ENCODE measurements at places on chromosomes 1 and 21.
A peak's percentile ranks its signal among the peaks of the same experiment; 100 is the strongest.

- no peak for DNase-seq
Observed at GRCh38 chr1:24673341-24673740, 30.2 kb downstream of the SRRM1 start.

GRCh38 chr1:234912548-234913277, 215.9 kb downstream of the TOMM20 start:
- DNase-seq = no peak

GRCh38 chr21:45292399-45293219, 4.9 kb upstream of the POFUT2 start:
- DNase-seq = peak; percentile 93

- DNase-seq = no peak
Observed at GRCh38 chr21:45142469-45143308, 68.3 kb downstream of the ADARB1 start.

GRCh38 chr21:37098751-37099150, 25.7 kb downstream of the TTC3 start:
- DNase-seq = no peak

GRCh38 chr21:45122432-45123132, 48.2 kb downstream of the ADARB1 start:
- DNase-seq = no peak

DNA sequence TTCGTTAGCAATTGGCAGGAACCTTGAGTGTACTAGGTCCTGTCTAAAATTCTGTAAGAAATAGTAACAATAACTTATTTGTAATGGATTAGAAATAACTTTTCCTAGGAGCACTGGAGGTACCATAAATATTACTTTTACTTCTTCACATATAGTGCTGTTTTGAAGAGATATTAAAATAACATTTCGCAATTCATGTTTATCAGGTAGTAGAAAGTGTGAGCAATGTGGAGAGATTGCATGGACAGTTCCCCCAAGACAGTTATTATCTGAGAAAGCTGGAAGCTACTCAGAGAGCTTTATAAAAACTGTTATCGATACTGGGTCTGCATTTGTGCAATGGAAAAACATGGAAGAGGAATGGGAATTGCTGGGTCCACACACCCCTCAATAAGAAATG, 128.5 kb upstream of the KIF26B start:
- DNase-seq = no peak

DNA sequence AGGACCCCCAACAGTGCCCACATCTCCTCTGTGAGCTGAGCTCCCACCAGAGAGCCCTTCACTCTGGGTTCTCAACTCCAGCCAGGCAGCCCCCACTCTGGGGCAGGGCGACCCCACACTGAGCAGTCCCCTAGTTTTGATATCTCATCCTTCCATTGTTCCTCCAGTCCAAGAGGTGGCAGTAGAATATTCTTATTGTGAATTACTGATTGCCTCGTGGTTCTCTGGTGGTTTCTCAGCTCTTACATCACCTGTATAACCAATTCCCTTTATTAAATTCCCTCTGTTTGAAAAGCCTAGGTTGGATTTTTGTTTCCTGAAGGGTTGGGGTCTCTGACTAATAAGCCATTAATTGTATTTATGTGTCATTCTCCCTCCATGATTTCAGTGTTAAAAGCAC, 407.5 kb downstream of the SETD4 start:
- no peak for DNase-seq

GRCh38 chr1:53956308-53957168, 10.4 kb downstream of the LRRC42 start:
- no peak for DNase-seq

- DNase-seq = no peak
Observed at GRCh38 chr1:41259221-41259620, 17.1 kb upstream of the SCMH1 start.

- DNase-seq = no peak
Observed at GRCh38 chr21:23452384-23453083, 2154.7 kb downstream of the MRPL39 start.

- DNase-seq = no peak
Observed at GRCh38 chr1:196486346-196486745, 121.9 kb downstream of the KCNT2 start.

- no peak for DNase-seq
Observed at GRCh38 chr1:226108935-226109828, 46.7 kb downstream of the H3-3A start.

DNA sequence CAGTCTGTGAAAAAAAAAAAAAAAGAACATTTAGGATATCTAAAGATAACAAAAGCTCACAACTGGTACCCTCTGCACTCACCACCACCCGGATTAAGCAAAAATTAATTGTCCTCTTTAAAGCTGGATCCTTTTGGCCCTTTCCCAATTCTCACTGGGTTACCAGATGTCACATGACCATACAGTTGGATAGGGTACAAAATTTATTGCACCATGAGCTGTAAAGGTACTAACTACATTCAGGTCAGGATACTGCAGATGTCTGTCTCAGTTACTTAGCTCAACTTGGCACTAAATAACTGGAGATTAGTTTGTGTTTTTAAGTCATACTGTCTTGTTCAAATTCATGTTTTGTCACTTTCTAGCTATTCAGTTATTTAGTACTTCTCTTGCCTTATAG, 96.3 kb downstream of the GPATCH2 start:
- DNase-seq = no peak

DNA sequence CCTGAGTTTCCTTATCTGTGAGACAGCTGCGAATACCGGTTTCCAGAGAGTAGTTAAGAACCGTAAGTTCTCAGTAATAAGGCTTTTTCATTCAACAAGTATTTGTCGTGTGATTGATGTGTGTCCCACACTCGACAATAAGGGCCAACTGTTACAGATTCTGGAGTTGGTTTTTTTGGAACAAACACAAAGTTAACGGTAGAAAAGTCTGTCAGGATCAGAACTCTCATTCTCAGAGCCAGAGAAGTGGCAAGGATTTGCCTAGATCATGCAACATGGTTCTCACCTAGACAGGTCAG, 837 bp downstream of the NUDC start:
- DNase-seq = no peak

DNA sequence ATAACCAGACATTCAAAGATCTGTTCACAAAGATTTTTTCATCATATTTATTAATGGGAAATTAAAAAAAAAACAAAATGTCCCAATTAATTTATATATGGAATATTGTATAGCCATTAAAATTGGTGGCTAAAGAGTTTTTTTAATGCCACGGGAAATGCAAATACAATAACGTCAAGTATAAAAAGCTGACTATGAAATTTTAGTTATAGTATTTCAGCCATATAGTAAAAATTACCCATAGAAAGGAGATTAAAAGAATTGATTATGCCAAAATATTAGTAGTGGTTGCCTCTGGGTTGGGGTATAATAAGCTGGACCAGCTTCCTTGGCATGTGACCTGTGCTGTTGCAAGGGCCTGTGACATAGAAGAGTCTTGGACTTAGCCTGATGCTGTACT, 78.8 kb downstream of the KCTD3 start:
- DNase-seq = no peak

DNA sequence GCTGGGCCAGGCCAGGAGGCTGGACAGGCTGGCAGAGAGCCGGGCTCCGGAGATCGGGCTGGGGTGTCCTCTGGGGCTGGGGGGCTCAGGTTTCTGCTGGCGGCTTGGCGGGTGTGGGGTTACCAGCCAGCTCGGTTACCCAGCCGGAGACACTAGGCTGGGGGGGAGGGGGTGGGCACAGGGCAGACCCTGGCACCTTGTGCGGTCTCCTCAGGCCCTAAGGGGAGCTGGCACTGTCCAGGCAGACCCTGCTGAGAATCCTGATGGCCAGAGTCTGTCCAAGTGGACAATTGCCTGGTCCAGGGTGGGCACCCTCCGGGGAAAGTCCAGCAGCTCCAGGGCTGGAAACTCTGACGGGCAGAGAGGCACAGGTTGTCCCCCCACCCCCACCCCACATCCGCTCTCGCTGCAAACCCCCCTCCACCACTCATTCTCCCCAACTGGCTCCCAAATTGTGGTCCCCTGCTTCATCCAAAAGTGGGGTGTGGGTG, 6.7 kb downstream of the ZBTB7B start:
- DNase-seq = no peak

GRCh38 chr1:192812420-192813209, 3.8 kb downstream of the RGS2 start:
- no peak for DNase-seq

GRCh38 chr1:179708434-179709195, 34.5 kb upstream of the FAM163A start:
- DNase-seq = no peak

DNA sequence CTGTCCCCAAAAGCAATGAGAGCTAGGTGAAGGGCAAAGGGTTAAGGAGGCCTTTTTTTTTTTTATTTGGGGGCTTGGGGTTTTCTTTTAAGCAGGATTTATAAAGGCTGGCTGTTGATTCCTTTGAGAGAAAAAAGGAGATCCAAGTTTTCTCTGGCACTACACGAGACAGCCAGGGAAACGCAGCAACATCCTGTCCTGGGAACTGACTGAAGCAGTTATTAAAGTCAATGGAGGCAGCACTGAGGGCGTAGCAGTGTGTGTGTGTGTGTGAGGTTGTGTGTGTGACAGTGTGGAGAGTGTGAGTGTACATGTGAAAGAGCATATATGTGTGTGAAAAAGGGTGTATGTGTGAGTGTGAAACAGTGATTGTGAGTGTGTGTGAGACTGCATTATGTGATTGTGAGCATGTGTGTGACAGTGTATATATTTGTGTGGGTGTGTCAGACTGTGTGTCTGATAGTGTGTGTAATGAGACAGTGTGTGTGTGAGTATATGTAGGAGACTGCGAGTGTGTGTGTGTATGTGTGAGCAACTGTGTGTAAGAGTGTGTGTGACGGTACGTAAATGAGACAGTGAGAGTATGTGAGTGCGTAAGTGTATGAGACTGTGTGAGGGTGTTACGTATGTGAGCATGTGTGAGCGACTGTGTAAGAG, 65.9 kb upstream of the TIAM1 start:
- DNase-seq = no peak

- DNase-seq = no peak
Observed at GRCh38 chr1:11501491-11501897, 22.5 kb downstream of the DISP3 start.

DNA sequence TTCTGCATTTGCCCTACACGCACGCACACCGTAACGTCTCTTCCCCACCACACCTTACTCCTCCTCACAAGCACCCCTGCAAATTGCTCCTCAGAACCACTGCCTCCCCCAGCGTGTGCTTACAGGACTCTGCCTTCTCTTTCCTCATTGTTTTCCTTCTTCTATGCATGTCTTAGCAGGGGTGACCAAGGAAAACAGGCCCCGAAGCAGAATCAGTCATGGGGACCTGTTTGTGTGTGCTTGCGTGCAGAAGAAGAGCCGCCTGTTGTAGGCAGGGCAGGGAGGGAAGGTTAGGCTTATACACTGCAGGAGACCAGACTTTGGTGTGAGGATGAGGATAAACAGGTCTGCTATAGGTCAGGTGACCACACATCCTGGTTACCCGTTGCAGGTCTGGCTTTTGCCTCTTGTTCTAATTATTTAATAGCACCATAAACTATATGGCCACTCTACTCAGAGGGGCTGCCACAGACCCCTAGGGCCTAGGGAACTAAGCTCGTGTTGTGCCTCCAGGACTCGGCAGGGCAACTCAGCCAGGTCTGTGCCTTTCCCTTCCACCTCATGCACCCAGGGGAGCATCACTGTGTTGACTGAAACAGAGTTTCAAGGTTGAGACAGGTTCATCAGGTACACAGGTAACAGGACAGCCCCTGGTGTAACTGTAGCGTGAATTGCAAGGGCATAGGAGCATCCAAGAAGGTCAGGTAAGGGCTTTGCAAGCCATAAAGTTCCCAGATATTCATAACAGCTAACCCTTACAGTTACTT, 60.8 kb upstream of the EPS8L3 start:
- peak; percentile 85 for DNase-seq

GRCh38 chr1:147541672-147542568, 619 bp downstream of the BCL9 start:
- no peak for DNase-seq

GRCh38 chr21:44739316-44739715, 27.9 kb upstream of the TSPEAR start:
- no peak for DNase-seq

- no peak for DNase-seq
Observed at GRCh38 chr1:17441265-17441992, 2.0 kb upstream of the RCC2 start.

GRCh38 chr1:20448671-20449071, 37.3 kb downstream of the CAMK2N1 start:
- no peak for DNase-seq

DNA sequence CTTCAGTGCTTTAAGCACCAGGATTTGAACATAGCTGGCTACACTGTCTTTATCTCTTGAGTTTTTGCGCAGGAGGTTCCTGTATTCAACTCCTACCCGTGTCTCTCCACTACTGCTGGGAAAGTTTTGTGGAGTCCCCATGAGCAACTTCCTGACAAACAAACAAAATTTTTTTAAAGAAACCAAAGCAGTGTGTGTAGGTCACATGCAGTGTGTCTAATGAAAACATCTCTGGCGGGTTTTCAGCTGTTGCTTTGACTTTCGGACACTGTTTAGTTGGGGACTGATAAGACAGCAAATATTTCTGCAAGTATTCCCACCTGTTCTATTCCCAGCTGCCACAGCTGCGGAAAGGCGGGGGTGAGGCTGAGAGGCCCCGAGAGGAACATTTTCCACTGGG, 2.0 kb downstream of the PSEN2 start:
- peak; percentile 60 for DNase-seq

- DNase-seq = no peak
Observed at GRCh38 chr1:89547563-89548116, 23.0 kb downstream of the LRRC8B start.

- DNase-seq = no peak
Observed at GRCh38 chr1:93079685-93080141, 630 bp downstream of the MTF2 start.

GRCh38 chr1:230368363-230368762, 57.8 kb downstream of the PGBD5 start:
- no peak for DNase-seq

- no peak for DNase-seq
Observed at GRCh38 chr1:173426057-173426456, 51.1 kb upstream of the PRDX6 start.

DNA sequence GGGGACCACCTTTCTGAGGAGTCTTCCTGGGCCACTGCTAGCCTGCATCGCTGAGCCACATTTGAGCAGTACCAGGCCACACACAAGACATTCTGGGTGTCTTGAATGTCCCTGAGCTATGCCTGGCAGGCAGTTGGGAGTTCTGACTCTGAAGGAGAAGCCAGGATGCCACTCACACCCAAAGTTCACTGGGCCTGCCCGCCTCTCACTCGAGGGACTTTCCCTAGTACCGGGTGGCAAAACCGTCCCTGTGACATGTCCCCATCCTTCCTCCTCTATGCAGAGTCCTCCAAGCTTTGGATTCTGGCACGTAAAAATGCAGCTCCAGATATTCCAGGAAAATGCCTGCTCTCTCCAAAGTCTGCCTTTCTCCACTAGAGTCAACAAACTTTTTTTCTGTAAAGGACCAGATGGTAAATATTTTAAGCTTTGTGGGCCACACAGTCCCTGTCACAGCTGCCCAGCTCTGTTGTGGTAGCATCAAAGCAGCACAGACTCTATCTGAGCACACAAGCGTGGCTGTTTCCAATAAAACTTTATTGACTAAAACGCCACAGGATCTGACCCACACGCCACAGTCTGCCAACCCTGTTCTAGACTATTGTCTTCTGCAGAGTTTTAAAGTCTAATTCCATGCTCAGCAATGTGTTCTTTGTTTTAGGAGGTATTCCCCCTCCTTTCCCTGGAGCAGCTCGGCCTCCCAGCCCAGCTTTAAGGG, 19.2 kb upstream of the GUCA2B start:
- no peak for DNase-seq

GRCh38 chr1:99180915-99181314, 83.4 kb upstream of the PLPPR4 start:
- DNase-seq = no peak

GRCh38 chr1:244221991-244222390, 170.9 kb downstream of the ZBTB18 start:
- no peak for DNase-seq

- no peak for DNase-seq
Observed at GRCh38 chr1:3638027-3638426, 11.9 kb downstream of the WRAP73 start.

All from vagina (tissue), 2 donors.